ENCODE measurements at places on chromosomes 16 and 17.
A peak's percentile ranks its signal among the peaks of the same experiment; 100 is the strongest.

- no peak for DNase-seq
Observed at GRCh38 chr16:69559164-69559563, 6.6 kb upstream of the NFAT5 start.

DNA sequence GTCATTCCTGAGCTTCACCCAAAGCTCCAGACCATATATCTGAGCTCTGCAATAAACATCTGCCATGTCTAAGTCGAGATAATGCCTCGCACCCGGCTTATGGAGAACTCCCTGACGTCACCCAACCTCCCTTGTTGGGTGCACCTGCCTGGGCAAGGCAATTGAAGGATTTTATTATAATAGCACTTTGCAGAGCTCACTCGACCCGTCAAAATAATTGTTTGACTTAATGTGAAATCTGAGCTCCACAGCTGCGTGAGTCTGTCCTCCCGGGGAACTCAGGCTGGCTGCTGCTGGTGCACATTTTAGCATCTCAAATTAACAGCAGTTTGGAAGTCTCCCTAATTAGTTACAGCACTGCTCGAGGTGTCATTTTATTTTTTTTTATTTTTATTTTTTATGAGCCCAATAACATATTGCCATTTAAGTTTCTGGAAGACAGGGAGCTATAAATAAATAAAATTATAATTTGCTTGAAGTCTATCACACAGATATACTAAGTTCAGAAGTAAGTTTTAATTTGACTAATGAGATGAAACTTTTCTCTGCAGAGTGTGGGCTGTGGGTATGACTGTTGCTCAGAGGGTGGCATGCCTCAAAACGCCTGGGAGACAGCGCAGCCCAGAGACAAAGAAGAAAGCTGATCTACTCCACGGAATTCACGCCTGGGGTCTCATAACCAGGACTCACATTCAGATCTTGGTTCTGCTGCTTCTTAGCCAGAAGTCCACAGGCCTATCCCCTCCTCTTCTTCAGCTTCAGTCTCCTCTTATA is 401.4 kb upstream of the C16orf82 start:
- peak; percentile 1 for DNase-seq

- no peak for DNase-seq
Observed at GRCh38 chr16:629185-629832, 1.5 kb upstream of the WFIKKN1 start.

- DNase-seq: peak; percentile 22
Observed at GRCh38 chr17:2170023-2170422, 115.1 kb downstream of the HIC1 start.

GRCh38 chr17:27239584-27239983 is 54.3 kb upstream of the WSB1 start:
- no peak for DNase-seq

GRCh38 chr16:56237451-56237930 is 46.2 kb downstream of the GNAO1 start:
- no peak for DNase-seq

GRCh38 chr17:80847496-80848230 is 144.0 kb upstream of the CHMP6 start:
- peak; percentile 71 for DNase-seq

GRCh38 chr16:89359264-89360147 is 130.9 kb downstream of the ANKRD11 start:
- DNase-seq: no peak

DNA sequence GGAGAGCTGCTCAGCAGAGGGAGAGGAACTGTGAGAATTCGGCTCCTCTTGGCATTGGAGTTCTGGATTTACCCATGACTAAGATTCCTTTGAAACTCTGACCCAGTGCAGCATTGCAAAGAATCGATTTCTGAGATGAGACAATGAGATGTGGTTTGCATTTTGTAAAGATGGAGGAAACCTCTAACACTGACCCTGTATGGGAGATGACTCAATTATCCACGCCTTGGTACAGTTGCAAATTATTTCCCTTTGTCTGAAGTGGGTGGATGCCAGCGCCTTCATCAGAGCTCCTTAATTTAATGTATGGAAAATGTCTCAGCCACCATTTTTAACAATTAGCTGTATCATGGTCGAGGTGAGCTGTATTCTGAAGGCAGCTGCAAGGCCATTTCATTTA is 53.4 kb downstream of the NUP93 start:
- no peak for DNase-seq

- no peak for DNase-seq
Observed at GRCh38 chr17:40430272-40431230, 12.7 kb upstream of the IGFBP4 start.

DNA sequence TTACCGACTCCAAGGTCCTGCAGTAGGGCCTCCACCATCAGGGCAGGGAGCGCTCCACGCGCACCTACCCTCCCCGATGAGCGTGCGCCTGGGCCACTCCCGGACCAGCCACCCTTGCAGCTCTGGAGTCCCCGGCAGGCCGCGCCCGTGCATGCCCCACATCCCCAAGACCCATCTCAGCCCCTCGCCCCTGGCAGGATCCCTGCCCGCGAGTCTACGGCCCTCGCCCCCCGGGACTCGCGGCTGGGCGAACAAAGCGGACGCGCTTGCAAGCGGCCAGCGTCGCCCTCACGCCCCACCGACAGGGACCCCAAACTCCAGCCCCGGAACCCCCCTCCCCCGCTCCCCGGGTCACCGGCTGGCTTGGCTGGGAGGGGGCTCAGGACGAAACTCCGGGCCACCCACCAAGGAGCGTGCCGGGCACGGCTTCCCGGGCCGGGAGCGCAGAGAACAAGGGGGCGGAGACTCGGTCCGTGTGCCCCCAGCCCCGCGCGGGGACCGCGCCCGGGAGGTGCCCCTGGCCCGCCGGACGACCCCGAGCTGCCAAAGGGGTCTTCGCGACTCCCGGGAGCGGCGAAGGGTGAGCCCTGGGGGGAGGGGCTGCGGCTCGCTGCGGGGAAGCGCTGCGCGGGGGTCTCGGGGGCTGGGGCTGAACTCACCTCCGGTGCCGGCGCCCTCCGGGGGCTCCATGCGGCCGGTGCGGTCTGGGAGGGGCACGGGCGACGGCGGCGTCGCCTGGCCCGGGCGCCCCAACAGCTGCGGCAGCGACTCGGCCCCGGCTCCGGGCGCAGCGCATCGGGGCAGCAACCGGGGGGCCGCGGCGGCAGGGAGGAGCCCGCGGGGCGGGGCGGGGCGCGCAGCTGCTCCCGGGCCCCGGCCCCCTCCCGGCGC is at the start of gene DBNDD1:
Gene DBNDD1, minus strand, starts transcription at position 805 of the 891 bp plus-strand sequence. Its CDS starts 115 bp downstream, at position 690.
- DNase-seq: no peak

DNA sequence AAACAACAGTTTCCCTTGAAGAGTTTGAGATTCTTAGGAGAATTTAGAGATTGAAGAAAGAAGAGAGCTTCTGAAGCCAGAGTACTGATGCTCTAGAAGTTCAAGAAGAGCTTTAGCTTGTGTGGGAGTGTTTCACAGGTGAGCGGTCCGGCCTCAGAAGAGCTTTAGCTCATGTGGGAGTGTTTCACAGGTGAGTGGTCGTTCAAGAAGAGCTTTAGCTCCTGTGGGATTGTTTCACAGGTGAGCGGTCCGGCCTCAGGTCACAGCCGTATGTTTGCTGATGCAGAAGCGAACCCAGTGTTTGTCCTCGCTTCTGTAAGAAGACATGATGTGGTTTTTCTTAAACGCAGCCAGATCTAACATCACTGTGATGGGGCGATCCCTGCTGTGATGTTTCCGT is 76.4 kb downstream of the SEC14L1 start:
- no peak for DNase-seq

DNA sequence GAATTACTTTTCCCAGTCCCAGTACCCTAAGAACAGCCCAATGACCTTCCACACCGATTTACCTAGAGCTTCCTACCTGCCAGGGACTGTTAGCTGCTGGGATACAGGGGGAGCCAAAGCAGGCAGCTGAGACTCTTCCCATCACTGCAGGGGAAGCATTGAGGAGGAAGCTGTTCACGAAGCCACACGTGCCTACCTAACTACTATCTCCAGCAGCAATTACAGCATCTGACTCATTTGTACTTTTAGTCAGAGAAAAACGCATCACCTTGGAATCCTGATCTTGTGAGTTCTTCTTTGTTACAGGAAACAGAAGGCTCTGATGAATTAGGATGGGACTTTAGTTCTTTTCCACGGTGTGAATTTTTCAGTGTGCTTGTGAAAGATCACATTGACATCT is 113.7 kb upstream of the DHX40 start:
- DNase-seq: no peak

DNA sequence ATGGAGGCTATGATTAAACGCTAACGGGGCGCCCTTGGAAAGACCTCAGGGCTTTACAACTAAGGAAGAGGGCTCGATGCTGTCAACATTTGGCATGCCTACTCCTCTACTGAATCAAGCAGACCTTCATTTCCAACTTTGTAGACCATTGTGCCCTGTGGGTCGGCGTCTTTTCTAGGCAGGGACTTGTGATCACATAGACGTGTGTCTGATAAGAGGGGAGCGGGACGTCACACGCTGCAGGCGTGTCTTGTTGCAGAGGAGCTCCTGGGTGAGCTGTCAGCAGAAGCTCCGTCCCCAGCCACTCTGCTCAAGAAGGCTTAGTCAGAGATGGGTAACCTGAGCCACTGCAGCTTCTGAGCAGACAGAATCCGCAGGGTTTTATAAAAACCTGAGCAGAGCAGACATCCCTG is 2.8 kb downstream of the MAPK8IP3 start:
- DNase-seq: no peak

- peak; percentile 39 for DNase-seq
Observed at GRCh38 chr17:38428643-38429371, 543 bp downstream of the ARHGAP23 start.

DNA sequence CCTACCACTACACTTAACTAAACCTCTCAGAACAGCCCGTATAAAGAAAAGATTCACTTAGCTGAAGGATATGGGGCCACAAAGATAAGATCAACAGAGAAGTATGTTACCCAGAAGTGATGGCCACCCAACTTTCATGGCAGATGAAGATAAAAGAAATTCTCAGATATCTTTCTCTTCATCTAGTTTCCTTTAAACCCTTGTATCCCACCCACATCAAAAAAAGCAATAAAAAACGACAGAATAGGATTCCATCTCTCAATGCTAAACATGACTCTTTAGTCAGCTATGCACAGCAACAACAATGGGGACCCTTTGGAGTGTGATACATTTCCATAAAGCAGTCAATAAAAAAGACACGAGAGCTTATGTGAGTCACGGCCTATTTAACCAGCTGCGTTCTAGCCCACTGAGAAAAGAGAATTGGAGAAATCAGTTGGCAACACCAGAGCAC is 86.6 kb downstream of the SNX11 start:
- no peak for DNase-seq

DNA sequence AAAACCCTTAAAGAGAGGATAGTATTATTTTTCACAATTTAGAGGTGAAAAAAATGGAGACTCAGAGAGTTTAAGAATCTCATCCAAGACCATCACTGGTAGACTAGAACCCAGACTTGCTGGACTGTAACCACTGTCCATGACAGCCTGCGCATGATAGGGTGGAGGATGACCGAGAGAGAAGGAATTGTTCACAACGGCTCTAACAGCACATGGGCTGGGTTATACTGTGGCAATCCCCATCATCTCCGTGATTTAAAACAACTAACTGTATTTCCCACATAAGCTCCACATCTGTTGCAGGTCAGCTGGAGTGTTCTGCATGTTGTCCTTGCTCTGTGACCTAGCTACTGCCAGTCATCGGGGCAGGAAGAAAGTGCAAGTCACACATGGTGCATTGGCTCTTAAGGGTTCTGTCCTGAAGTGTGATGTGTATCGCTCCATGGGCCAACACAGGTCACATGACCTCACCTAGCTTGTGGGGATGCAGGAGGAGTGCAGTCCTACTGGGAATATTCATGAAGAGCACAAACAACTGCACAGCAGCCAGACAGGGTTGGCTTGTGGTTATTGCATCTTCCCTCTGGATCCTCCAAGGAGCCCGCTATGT is 131.2 kb upstream of the MPHOSPH6 start:
- DNase-seq: no peak

GRCh38 chr17:32349503-32349853 is 479 bp upstream of the ZNF207 start:
- DNase-seq: no peak

DNA sequence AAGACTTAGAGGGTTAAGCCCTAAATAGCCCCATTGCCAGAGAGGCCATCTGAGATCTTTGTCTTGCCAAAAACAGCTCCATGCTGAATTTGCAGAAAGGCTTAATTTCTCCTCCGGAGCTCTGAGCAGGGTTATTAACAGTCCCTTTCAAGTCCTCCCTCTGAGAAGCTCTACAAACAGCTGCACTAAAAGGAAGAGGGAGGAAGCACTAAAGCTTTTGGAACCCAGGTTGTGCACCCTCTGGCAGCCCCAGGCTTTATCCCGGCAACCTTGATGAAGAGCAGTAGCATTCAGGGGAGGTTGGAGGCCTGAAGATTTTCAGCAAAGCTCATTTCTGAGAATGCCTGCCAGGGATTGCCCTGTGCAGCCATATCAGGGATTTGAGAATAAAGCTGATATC is 554.7 kb downstream of the RBFOX1 start:
- DNase-seq: no peak

GRCh38 chr17:56260376-56261002 is 107.2 kb downstream of the ANKFN1 start:
- no peak for DNase-seq

DNA sequence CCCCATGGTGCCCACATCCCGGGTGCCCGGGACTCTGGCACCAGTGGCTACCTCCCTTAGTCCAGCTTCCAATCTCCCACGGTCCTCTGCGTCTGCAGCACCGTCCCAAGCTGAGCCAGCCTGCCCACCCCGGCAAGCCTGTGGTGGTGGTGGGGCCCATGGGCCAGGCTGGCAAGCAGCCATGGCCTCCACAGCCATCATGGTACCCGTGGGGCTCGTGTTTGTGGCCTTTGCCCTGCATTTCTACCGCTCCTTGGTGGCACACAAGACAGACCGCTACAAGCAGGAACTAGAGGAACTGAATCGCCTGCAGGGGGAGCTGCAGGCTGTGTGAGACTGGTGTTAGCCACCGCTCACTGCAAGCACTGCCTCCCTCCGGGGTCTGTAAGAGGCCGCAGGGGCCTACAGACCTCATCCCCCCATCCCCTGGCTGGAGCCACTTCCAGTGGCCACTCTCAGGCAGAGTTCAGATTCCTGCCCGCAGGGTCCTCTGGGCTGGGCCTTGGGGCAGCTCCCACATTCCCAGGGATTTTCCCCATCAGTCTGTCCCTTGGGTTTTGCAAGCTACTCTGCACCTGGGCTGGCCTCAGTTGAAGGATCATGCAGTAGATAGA is 3.9 kb upstream of the SETD1A start:
- DNase-seq: peak; percentile 73

DNA sequence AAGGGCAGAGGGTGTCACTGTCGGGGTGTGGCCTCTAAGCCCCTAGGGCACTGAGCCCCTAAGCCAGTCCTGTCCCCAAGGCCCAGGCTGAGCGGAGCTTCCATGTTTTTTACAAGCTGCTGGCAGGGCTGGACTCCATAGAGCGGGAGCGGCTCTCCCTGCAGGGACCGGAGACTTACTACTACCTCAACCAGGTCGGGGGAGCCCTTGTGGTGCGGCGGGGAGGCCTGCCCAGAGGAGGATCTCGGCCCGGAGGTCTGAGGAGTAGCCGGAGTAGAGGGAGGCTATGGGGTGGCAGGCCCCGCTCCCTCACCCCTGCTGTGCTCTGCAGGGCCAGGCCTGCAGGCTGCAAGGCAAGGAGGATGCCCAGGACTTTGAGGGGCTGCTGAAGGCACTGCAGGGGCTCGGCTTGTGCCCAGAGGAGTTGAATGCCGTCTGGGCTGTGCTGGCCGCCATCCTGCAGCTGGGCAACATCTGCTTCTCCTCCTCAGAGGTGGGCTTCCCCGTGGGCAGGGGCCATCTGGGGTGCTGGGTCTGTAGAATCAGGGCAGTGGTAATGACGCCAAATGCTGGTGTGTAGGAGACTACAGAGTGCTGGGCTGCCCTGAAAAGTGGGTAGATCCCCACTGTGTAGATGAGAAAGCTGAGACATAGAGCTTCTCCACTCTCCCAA is 4.9 kb downstream of the MYO15B start:
- DNase-seq: no peak

GRCh38 chr17:10741416-10742135 is 11.8 kb upstream of the TMEM220 start:
- DNase-seq: no peak
